ENCODE measurements at places on chromosomes 2 and 18.

- DNase-seq: no peak
Observed at GRCh38 chr2:204948822-204949221, 403.5 kb downstream of the PARD3B start.

GRCh38 chr18:48296581-48296980 lies 112.6 kb downstream of the ZBTB7C start:
- DNase-seq: no peak

DNA sequence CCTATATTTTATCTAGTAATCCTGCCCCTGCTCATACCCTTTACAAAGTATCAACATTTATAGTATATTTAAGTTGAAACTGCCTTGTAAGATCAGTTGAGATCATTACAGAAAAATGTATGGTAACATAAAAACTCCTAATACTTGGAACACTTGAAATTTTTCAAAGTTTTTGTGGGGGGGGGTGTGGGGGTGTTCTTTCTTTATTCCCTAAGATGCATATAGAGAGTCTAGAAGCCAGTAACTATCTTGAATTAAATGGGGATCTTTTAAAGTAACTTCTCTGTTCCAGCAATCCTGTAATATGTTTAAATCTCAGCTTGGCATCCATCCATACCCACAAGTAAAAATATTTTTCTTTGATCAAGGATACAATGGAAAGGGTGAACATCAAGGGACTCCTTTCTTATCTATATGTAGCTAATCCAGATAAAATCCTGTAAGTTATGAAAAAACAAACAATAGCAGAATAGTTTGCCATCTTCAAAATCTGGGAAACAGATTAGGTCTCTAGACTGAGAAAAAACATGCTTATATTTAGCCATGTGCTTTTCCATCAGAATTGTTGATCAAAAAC lies 455.3 kb downstream of the MEIS1 start:
- DNase-seq: no peak

DNA sequence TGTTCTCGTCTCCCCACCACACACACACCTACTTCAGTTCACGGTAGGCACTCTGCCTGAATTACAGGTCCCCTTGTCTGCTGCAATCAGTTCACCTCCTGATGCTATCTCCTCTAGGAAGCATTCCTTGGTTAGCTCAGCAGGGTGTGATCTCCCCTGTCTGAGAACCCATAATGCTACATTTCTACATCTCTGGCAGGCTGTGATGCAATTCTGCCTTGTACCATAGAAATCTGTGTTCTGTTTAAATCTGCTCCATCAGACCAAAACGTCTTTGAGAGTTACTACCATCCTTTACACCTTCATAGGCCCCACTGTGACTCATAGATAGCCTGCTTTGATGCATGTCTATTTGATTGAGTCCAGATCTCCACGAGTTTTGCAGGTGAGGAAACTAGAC lies 103.9 kb downstream of the TTC32 start:
- DNase-seq: no peak

- DNase-seq: no peak
Observed at GRCh38 chr2:29187926-29188325, 72.7 kb downstream of the CLIP4 start.

- no peak for DNase-seq
Observed at GRCh38 chr18:35458677-35459441, 38.9 kb downstream of the INO80C start.
